Hematopoietic multipotent progenitor cell (in vitro differentiated cells): ENCODE measurements at places on chromosomes 12 and 14.

- peak; percentile 5 for DNase-seq
Measured at GRCh38 chr14:59920378-59920683, 387 bp downstream of the LRRC9 start.

DNA sequence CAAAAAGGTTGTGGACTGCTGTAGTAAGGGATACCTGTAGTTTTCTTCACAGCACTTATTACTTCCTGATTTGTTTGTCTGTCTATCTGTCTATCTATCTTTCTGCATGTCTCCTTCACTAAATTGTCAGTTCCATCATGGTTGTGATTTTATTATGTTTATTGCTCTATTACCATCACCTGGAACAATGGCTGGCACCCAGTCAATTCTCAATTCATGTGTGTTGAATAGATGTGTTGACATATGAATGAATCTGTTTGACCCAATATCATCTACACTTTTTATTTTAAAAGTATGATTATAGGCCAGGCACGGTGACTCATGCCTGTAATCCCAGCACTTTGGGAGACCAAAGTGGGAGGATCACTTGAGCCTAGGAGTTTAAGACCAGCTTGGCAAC is 224.4 kb downstream of the NUBPL start:
- no peak for DNase-seq

GRCh38 chr12:20403230-20403629 is 34.9 kb downstream of the PDE3A start:
- no peak for DNase-seq

DNA sequence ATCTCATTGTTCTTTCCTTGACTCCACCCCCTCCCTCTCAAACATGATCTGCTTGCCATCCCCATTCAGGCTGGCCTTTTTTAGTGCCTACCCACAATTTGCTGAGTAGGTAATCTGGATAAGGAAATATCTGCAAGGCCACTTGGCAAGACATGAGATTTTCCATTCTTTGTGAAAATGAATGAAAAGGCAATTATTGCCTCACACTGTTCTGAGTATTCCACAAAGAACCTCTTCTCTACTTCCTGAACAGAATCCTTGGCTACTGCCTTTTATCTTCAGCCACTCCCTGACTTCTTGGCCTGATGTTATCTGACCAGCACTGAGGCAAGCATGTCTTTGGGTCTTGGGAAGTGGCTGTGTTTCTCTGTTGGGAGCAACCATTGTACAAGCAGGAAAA is 263.2 kb upstream of the ATP2B1 start:
- no peak for DNase-seq

DNA sequence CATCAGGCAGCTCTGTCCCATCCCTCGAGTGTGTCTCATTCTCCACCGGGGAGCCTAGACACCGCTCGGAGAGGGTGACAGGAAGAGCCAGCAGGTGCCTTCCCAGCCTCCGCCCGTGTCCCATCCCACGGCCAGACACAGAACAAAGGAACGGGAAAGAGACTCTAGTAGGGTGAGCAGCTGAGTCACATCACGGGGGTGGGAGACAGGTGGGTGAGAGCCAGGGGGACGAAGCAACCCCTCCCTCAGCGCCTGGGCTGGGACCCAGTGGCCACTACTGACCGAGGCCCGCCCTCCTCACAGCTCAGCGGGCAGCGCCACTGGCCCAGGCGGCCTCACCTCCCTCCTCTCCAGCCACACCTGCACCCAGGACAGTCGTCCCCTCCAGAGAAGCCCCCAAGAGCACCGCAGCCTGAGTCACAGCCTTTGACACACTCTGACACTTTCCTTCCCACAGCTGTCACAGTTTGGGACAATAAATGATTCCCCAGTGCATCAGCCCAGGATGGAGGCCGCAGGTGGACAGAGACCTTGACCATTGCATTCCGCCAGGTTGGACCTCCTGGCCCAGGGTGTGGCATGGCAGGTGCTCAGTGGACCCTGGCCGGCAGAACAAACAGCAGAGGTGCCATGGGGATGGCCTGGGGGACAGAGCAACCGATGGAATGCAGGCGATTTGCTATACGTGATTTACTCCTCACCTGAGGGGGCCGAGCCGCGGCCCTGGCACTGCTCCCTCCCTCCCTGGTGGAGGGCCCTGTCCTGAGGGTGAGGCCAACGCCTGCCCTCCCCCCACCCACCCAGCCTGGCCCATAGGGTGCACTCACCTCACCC is 45.4 kb upstream of the GALNT9 start:
- DNase-seq = no peak

GRCh38 chr12:31491241-31491794 is 99.6 kb downstream of the DENND5B start:
- no peak for DNase-seq

DNA sequence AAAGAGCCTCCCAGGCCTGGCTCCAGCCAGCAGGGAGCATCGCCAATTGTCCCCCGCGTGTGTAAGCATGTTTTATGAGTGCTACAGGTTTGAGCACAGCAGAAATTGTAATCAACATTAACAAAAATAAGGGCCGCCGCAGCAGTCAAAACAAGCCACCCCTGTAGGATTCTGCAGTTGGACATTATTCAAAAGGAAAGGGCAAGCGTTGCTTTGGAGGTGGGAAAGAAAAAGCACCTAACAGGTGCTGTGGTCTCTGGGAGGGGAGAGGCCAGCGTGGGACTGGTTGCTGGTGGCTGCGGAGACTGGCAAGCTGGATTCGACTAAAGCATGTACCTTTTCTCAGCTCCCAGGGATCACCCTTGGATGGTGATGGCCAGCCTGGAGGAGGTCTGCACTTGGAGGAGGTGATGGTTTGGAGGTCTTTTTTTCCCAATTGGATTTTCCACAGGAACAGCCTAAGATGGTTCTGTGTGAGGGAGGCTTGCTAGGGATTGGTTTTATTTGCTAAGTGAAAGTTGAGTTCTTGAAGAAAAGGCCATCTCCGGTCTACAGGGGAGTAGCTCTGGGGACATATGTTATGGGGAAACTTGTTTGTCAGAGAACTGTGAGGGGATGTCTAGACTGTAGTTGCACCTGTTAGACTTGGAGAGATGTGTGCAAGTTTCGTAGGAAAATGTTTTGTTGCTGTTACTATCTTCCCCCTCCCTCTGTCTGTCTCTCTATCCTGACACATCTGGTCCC is 2.0 kb downstream of the DYRK2 start:
- DNase-seq = no peak
